ENCODE measurements at places on chromosomes 1 and 21.

DNA sequence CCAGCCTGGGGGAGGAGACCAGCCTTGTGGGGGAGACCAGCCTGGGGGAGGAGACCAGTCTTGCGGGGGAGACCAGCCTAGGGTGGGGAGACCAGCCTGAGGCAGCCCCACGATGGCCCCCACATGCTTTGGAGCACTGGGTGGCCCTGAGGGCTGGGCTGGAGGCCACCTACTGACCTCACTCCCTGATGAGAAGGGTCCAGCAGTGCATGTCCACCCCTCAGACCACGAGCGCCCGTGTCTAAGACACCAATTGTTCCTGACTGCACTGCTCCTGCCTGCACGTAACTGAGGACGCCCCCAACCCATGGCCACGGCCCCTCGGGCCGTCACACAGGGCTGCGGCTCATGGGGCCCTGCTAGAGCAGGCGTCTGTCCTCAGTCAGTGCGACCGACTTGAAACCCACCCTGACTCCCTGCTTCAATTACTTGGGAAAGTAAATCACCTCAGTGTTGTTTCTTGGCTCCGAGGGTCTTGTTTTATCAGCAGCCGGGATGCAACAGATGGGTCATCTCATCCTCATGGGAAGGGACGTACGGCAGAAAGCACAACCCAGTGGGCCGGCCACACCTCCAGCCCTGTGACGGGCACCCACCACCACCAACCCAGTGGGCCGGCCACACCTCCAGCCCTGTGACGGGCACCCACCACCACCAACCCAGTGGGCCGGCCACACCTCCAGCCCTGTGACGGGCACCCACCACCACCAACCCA, at the start of gene SPATC1L:
TSS of gene SPATC1L (minus strand) at position 550 of the 715 bp plus-strand sequence. CDS start 1,643 bp downstream, outside the sequence.
- DNase-seq: no peak

DNA sequence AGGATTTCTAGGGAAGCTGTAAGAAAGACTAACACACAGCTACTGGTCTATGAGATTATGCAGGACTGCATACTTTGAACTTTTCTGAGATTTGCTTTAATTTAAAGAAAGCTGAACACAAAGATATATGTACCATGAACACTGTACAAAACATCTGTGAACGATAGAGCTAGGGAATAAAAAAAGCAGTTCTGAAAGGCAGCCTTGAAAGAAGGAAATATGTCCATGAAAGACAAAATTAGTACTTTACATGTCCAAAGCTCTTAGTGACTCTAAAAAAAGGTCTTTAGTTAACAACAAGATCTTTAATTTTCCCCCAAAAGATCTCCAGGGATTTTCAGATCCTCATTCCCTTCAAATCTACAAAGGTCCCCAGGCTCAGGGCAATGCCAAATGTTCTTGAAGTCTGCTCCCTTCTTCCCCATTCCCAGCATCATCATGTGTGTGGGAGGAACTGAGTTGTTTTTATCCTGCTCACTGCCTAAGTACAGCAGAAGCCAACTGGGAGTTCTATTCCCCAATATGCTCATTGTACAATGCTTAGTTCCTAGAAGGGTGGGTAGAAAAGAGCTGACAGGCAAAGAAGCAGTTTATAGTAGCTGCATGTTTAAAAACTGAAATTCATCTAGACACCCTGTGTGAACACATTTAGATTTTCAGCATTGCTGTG, 60.1 kb upstream of the PTCH2 start:
- DNase-seq: no peak

- DNase-seq: no peak
Observed at GRCh38 chr1:29280409-29281131, 44.2 kb downstream of the PTPRU start.

DNA sequence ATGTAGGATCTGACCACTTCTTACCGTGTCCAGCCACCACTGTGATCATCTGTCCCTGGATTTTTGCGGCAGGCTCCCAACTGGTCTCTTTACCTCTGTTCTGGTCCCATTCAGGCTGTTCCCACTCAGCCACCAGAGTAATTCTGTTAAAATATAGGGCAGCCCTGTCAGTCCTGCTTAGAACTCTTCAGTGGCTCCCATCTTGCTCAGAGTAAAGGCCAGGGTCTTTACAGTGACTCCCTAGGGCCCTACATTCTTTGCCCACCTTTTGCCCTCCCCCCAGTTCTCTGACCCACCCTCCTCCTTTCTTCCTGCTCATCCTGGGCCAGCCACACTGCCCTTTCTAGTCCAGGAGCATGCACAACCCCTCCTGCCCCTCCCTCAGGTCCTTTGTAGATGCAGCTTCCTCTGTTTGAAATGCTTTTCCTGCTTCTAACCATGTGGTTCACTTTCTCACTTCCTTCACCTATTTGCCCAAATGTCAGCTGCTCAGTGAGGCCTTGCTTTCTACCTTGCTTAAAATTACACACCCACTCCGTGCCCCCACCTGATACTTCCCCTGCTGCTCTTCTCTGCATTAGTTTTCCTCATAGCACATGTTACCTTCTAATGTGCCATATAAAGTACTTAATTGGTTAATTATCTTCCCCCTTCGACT, 7.8 kb downstream of the UBIAD1 start:
- DNase-seq: no peak

DNA sequence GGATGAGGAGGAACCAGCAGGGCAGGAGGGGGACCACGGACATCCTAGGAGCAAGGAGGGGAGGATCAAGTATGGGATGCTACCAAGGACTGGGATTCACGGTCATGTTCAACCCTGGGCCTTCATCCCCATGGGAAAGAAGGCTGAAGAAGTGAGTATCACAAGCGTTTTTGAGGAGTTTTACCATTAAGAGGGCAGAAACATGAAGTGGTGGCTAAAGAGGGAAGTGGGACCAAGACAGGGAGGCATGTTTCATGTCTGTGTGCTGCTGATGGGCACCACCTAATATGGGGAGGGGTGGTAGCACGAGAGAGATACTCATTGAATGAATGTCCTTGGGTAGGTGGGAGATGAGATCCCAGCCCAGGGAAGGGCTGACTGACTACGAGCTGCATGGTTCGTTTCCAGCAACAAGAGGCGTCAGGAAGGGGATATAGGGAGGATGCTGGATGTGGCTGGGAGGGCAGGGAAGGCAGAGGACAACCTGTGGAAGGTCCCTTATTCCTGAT, 11.3 kb upstream of the LSS start:
- DNase-seq: no peak

Data from smooth muscle cell of the brain vasculature (primary cell).